ENCODE measurements at places on chromosomes 1 and 21.

GRCh38 chr1:146012703-146013558 is 8.6 kb downstream of the HJV start:
- DNase-seq = peak; percentile 84

- peak; percentile 88 for DNase-seq
Observed at GRCh38 chr1:24150234-24151174, 7.6 kb upstream of the IL22RA1 start.

DNA sequence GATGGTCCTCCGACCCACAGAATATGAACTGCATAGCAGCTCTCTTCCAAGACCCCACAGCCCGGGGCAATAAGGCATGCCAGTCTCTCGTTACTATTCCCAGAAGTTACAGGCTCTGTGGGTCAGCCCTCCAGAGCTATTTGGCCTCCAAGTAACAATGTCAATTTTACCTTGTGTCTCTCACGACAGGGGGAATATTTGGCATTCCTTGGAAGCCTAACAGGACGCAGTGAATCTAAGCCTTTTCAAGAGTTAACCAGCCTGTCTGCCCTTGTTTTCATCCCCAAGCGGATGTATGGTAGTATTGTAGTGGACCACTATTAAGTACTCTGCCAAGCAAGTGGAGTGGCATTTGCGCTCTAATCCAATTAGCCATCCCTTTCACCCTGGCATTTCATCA is 24.4 kb upstream of the GNG4 start:
- no peak for DNase-seq

DNA sequence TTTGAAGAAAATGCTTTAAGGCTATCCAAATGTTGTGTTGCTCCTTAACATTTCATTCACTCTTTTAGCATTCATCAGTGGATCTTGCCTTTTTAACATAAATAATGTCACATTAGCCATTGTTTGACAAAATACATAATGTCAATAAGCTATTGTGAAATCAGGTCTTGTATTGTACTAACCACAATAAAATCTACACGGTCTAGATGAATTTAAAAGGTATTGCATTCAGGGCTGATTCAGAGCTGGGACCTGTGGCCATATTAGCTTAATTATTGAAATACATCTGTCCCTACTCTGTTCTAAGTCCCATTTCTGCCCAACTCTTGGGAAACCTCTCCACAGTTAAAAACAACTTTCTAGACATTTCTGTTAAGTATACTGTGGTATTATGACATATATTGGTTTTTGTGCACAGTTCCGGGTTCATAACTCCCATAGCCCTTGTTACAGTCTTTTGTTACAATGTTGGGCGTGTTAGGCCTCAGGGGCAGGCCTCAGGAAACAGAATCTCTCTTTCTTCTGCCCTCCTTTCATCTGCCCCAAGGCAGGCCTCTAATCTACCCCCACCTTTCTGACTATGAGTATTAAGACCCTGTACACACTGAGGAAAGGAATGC is 44.7 kb upstream of the CITED4 start:
- no peak for DNase-seq

GRCh38 chr1:921011-921837 is 2.5 kb upstream of the SAMD11 start:
- peak; percentile 71 for DNase-seq

GRCh38 chr21:28714777-28715464 is 277.8 kb downstream of the LTN1 start:
- DNase-seq = no peak

DNA sequence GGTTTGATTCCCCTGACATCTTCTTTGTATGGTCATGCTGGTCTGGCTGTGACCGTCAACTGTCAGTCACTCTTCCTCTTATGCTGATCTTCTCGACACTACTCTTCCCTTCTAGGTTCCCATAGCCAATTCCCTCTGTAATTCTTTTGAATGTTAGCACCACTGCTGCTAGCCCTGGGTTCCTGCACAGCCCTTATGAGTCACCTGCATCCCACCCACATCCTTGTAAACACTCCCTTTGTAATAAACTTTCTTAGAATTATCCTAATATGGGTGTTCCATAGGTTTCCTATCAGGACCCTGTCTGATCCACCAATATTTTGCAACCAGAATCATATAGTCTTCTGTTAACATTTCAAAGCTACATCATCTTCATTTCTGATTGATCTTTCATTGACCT is 37.1 kb downstream of the JUN start:
- no peak for DNase-seq

- DNase-seq = peak; percentile 55
Observed at GRCh38 chr1:89725011-89725370, 92.1 kb downstream of the LRRC8C start.

- no peak for DNase-seq
Observed at GRCh38 chr1:51325878-51326755, 4.2 kb downstream of the TTC39A start.

DNA sequence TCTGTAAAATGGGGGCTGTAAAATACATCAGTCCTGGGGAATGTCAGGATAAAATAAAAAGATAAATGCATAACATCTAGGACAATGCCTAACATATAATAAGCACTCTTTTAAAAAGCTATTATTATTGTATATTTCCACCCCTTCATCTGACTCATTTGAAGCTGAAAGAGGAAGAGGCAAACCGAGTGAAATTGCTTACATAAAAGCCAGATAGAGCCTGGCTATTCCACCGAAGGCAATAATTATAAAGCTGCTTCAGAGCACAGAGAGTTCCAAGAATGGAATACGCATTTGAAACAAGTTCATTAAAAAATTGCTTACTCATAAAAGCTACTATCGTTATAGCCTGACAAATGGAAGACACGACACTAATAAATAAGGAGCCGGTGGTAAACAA is 186.1 kb upstream of the CAMK1G start:
- DNase-seq = no peak

DNA sequence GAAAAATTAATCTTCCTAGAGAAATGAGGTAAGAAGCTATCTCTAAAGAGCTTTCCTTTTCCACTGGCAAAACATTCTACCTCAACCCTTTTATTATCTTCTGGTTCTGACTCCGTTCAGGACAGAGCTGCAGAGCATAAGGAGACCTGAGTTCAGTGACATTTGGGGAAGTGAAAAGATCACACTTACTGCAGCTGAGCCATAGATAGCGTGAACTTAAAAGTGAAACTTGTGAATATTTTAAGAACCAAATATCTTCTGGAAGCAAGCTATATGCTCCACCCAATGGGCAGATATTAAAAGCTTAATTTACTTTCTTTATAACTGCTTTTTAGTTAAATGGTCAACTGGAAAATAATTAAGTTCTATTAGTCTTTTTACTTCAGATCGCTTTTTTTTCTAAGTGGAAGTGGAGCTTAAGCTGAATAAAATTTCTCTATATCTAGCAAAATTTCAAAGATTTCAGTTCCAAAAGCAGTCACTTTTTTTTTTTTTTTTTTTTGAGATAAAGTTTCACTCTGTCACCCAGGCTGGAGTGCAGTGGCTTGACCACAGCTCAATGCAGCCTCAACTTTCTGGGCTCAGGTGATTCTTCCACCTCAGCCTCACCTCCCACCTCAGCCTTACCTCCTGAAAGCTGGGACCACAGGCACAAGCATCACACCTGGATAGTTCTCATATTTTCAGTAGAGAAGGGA is 11.9 kb downstream of the PTPN22 start:
- no peak for DNase-seq

DNA sequence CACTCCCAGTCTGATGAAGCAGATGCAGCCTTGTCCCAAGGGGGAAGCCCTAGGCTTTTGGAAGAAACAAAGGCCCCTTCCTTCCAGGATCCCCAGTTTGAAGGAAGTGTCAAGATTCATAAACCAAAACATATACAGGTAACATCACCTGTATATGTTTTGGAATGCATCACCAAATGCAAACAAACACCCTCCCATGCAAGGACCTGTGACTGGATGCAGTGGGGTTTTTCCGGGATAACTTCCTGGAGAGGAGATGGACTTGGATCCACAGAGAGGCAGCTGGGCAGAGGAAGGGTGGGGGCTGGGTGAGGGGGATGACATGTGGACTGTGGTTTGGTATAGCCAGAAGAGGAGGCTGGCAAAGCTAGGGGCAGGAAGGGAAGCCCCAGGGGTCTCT is 1.5 kb upstream of the PLA2G2F start:
- DNase-seq = peak; percentile 28

DNA sequence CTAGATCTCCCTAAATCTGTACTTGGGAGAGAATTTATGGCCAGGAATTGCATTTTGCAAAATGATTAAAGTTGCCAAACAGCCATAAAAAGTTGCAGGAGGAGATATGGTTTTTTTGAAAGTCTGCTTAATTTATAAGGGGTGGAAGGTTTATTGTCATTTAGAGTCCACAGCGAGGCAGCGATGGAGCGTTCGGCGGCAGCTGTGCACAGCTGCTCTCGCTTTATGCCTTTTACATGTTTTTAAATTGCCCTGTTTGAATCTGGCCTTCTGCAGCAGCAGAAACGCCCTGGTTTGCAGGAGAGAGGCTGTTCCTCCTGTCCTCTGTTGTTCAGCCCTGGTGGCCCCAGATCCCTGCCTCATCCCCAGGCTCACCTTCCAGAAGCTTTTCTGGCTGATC is 144.9 kb upstream of the POU3F1 start:
- DNase-seq = no peak

DNA sequence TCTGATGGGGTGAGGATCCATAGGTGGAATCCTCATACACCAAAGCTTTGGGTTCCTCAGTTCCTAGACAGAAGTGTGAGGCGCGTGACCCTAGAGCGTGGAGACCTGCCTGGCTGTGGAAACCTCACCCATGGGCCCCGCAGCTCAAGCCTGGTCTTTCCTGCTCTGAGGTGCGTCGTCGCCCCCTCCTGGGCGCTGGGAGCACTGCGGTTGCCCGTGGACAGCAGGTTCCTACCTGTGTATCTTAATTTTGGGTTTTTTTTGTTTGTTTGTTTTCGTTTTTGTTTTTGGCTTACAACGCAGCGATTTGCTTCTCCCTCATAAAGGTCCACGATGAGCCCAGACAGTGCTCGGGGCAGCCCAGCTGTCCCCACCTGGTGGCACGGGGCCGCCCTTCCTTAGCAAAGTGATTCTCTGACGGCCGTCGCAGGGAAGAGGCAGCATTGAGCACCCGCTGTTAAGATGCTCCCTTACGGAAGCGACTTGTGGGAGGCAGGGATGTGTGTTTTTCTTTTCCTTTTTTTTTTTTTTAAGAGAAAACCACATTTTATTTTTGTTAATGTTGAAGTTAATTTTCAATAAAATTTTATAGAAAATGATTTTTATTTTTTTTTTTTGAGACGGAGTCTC is 36.5 kb upstream of the TRAPPC10 start:
- peak; percentile 65 for DNase-seq

- DNase-seq = no peak
Observed at GRCh38 chr21:17523007-17523451, 10.2 kb downstream of the CXADR start.

- DNase-seq = no peak
Observed at GRCh38 chr1:7408771-7409150, 362.3 kb upstream of the VAMP3 start.

- peak; percentile 75 for DNase-seq
Observed at GRCh38 chr1:15760520-15761211, 2.1 kb downstream of the FBLIM1 start.

DNA sequence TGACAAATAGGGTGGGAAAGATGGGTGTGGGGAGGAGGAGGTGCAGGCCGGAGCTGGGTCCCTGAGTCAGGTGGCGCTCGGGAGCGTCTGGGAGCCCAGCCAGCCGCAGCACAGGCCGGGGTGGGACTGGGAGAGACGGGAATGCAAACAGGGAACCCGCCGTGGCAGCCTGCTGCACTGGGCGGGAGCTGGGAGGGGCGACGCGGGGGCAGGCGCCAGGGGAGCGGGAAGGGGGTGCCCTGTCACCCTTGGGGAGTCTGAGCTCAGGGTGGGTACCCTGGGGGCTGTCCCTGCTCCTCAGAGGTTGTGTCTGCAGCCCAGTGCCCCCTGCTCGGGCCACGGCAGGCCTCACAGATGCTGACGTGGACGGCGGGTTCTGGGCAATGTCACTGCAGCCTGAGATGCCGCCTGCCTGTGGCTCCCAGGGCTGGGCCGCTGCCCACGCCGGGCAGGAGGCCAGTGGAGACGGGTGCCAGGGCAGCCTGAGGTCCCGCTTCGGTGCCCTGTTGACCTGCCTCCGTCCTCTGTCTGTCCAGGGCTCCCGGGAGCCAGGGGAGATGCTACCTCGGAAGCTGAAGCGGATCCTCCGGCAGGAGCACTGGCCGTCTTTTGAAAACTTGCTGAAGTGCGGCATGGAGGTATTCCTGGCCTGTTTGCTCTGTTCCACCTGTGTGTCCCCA is 16.6 kb upstream of the LRRC3 start:
- DNase-seq = no peak

- DNase-seq = peak; percentile 100
Observed at GRCh38 chr1:209542585-209542984, 40.9 kb upstream of the CAMK1G start.

DNA sequence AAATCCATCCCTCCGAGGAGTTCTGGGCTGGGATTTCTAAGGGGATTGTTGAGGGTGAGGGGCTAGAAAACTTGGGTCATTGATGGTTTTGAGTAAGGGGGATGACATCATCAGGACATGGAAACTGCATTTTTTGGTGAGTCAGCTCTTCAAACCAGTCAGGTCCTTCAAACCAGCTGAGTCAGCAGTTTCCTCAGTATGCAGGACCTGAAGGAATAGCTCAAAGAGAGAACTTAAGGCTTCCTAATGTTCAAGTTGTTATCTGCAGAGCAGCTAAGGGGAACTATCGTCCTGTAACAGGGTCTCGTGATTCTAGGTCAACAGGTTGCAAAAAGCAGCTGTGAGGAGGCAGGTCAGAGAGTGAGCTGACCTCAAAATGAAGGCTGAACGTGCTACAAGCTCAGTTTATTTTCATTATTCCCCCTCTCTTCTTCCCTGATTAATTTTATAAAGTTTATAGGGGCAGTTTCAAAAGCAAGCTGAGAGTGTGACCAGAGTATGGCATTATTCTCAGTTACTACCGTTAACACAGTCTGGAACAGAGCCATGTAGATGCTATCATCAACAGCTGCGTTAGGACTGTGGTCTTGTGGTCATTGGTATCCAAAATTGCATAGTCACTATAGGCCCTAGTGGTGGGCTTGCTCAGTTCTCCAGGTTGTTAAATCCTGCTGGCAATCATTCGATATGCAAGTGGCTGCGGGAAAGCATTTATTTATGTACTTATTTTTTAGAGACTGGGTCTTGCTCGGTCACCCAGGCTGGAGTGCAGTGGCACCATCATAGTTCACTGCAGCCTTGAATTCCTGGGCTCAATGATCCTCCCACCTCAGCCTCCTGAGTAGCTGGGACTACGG is 10.7 kb upstream of the SDC3 start:
- peak; percentile 71 for DNase-seq

GRCh38 chr1:183894290-183894565 is 89.3 kb downstream of the RGL1 start:
- no peak for DNase-seq

DNA sequence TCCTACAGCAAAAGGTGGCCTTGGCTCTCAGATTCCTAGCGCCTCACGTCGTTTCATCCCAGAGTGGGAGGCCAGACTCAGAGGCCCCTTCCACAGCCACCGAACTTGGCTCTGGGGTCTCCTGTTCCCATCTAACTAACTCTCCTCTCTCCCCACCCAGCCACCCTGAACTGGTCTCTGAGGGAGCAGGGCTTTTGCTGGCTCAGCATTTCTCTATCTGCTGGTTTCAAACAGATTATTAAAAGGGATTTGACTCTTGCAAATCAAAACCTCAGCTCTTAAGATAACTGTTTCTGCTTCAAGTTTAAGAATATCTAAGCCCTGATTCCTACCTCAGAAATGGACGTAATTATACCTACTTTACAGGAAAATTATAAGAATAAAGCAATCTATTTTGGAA is 91.0 kb upstream of the ATP1B1 start:
- no peak for DNase-seq

Measured in kidney tubule cell (primary cell).